ENCODE measurements at places on chromosomes 5 and 9.

DNA sequence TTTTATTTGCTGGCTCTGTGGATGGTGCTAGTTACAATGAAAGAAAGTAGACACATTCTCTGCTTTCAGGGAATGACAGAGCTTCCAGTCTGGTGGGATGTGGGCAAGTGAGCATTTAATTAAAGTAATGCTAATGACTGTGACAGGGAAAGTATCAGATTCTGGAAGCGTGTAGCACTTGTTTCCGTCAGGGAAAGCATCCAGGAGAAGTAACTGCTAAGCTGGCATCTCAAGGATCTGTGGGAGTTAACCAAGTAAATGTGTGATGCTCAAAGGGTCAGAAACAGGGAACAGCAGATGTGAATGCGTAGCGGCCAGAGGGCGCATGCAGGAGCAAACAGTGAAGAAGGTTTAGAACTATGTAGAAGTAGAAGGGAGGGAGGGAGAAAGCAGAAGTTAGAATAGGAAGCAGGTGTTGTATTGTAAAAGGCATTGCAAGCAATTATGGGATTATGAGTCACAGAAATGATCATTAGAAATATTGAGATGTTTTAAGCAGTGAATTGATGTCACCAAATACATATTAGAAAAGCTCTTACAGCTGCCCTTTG, 12.2 kb downstream of the KLHL9 start:
- no peak for DNase-seq

- DNase-seq = no peak
These were observed 202.1 kb upstream of the TMEM161B start for GRCh38 chr5:88470745-88471144.

GRCh38 chr5:72224946-72225463, 95.0 kb downstream of the MRPS27 start:
- no peak for DNase-seq

DNA sequence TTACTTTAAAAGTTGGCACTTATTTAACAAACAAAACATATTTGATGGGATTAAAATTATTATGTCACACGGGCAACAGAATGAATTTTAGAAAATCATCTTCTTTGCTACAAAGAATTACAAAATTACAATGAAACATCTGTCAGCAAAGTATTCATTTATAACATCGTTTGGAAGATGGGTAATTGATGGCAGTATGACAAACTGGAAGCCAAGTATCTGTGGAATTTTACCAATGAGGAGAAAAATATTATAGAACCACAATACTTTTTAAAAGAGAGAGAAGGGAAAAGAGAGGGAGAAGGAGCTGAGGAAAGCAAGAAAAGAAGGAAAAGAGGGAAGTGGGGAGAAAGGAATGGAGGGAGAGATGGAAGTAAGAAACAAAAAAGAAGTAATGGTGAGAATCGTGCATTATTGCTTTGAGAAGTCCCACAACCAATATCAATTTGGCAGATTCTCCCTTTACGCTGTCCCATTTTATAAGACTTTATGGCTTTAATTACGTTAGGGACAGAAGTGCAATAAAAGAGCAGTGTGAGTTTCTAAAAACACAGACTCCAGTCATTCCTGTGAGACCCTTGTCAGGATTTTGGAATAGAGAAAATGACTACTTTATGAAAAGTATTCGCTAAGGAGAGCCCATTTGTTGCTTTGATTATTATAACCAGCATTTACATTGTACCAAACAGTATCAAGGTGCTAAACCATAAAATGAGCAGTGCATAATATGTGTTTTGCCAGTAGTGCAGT, 76.7 kb downstream of the LURAP1L start:
- DNase-seq = no peak

DNA sequence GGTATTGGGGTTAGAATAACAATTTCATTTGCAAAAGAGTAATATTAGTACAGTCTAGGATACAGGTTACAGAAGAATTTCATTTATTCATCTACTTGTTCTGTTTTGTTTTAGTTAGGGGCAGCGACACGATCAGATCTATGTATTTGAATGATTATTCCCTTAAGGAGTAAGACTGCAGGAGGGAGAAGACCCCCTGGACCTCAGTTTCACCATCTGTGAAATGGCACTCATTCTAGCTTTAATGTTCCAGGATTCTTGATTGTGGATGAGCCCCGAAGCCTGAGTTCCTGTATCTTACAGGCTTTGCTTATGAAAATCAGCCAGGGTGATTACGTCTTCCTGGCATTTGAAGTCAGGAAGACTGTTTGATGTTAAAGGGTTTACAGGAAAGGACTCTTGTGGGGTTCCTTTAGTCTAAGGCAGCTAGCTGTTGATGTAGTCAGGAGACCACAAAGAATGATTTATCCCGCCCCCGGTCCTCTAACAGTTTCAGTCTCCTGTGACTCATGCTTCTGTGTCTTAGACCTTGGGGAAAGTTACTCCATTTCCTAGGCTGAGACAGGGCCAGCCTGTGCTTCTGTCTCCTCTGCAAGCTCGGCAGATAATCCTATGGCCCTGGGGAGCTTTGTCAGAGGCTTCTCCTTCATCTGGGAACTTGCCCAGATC, 11.5 kb downstream of the SMIM3 start:
- peak; percentile 95 for DNase-seq

- no peak for DNase-seq
These were observed 7.3 kb upstream of the ALDH1B1 start for GRCh38 chr9:38384990-38385848.

Measured in AG04450 (cell line).